MG63 (cell line): ENCODE measurements at places on chromosomes 16 and 17. TPM values are rescaled to one million over a fixed set of nuclear protein-coding genes. Genes with fewer than 3 reads are reported as not detected.

The GRAP gene
- not detected in 2 replicates for total RNA-seq

The GUCY2D gene
- 0.23 TPM in 1 of 2 replicates, not detected in the other for total RNA-seq

The PRAC1 gene
- not detected in 2 replicates for total RNA-seq

DNA sequence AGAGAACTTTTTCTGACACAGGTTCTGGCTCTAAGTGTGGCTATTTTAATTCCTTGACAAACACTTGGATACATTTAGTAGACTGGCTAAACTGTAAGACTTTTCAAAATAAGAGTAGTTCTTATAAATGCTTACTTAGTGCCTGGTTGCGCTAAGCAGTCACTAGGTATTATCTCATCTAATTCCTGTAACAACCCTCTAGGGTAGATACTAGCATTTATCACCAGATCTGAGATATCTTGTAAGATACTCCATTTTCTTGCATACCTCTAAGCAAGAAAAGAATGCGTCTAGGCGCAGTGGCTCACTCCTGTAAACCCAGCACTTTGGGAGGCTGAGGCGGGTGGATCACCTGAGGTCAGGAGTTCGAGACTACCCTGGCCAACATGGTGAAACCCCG, 131.2 kb downstream of the CMIP start:
- DNase-seq: no peak

- DNase-seq: no peak
These were observed 254.5 kb upstream of the CACNG5 start for GRCh38 chr17:66580184-66580955.

The ABCA6 gene
- total RNA-seq: 0.99 and 1.9 TPM in 2 replicates

The KRTAP4-5 gene
- not detected in 2 replicates for total RNA-seq

The MMP2 gene
- total RNA-seq: 53.0 and 98.5 TPM in 2 replicates

The PRSS36 gene
- total RNA-seq: 1.7 TPM in 1 of 2 replicates, not detected in the other

- no peak for DNase-seq
These were observed 164.6 kb upstream of the RPH3AL start for GRCh38 chr17:517181-517580.
